ENCODE measurements at places on chromosomes 11 and 22.

DNA sequence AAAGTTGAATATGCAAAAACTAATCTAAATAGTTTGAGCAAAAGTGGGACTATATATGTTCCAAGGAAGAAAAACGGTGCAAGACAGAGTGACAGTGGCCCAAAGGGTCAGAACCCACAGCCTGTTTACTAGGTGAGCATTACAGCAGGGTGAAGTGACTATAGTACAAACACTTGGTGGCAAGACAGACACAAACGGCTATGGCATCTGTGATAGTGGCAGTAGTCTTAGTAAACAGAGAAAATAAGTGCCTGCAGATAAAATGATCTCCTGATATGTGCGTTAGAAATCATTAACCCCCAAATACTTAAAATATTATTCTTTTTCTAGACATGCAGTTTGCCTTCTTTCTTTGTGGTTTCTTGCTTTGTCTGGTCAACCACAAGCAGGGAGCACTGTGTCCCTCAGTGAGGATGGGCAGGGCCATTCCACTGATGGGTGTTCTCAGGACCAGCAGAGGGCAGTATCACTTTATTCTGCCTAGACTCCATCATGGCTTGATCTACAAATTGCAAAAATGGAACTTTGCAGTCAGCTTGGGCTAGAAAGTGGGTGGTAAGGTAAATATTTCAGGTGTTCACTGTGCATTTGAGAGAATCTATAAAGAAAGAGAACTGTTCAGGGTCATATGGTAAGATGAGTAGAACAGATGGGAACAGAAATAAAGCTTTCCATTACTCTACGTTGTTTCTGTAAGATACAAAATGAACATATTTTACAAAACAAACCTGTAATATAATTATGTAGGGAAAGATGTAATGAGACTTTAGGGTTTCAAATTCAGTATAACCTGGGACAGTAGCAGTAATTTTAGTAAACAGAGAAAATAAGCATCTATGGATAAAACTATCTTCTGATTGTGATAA is 198.2 kb downstream of the SWAP70 start:
- DNase-seq: no peak

- no peak for DNase-seq
These were observed 4.2 kb upstream of the FXYD2 start for GRCh38 chr11:117828611-117829368.

DNA sequence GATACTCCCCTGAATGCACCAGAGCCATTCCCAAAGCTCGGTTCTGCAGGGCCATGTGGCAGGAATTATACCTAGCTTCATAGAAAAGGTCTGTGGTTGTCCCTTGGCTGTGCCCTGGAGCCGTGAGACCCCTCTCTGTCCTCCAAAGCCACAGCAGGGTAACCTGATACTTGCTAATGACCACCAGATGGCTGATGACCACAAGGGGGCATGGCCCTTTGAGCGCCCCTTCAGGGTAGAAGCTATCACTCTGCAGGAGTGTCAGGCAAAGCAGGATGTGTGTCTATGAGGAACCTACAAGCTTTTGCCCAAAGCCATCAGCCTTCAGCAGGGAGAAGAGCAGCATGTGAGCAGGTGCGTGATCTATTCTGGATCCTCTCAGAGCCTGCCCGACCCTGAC is 95.3 kb downstream of the NTM start:
- DNase-seq: no peak

DNA sequence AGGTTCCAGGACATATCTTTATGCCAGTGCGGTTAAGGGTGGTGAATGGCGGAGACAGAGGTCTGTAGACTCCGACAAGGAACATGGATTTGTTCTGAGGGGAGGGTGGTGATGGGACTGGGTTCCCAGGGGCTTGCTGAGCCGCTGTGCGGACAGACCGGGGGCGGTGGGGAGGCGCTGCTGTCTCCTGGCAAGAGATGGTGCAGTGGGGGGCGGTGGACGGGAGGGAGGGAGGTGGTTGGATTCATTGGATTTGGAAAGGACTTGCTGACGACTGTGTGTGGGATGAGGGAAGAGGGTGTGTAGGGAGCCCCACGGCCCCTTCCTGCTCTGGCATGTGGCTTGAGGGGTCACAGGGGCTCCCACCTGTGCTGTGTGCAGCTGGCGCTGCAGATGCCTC is 43.2 kb downstream of the FLRT1 start:
- DNase-seq: no peak

GRCh38 chr11:112539741-112540140 is 279.1 kb upstream of the PLET1 start:
- DNase-seq: no peak

DNA sequence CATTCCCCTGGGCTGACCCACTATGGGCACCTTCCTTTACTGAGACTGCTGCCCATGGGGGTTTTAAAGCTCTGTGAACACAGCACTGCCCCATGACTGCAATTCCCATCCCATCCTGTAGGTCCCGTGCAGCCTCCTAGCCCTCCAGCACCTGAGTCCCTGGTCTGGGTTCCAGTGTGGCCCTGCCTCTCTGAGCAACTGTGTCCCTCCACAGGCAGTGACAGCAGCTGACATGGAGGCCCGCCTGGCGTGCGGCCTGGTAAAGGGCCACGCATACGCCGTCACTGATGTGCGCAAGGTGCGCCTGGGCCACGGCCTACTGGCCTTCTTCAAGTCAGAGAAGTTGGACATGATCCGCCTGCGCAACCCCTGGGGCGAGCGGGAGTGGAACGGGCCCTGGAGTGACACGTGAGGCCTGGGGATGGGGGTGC is 12.6 kb downstream of the OMP start:
- no peak for DNase-seq

GRCh38 chr11:130760515-130761125 is 155.7 kb downstream of the SNX19 start:
- DNase-seq: no peak

- no peak for DNase-seq
These were observed 19.7 kb downstream of the CTR9 start for GRCh38 chr11:10770626-10771254.

DNA sequence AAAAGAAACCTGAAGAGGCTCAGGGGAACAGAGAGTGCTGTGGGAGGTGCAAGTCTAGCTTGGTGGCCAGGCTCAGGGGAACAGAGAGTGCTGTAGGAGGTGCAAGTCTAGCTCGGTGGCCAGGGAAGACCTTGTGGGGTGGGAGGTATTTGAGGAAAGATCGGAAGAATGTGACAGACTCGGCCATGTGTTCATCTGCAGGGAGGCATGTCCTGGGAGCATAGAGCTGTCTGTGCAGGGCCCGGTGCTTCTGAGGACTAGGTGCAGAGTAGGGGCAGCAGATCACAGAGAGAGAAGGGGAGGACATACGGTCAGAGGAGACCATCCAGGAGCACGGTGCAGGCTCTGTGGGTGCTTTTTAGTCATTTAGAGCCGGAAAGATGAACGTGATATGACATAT is 10.8 kb downstream of the IFITM10 start:
- DNase-seq: no peak

GRCh38 chr11:126226334-126227084 is 14.9 kb downstream of the FAM118B start:
- DNase-seq: no peak

GRCh38 chr22:35155403-35156025 is 89.6 kb downstream of the ISX start:
- no peak for DNase-seq

DNA sequence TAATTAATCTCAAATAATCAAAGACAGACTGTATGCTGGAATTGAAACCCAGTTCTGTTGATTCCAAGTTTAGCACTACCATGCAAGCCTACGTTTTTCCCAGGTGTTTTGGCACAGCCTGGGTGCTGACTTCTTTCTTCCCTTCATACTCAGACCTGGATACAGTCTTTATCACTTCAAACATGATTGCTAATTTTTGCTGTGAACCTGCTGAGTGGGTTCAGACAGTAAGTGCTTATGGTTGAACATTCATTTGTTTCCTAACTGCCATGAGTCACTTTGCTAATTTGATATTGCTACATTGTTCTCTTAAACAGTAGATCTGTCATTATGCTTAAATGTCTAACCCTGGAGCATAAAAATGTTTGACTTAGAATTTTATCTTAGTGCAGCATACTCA is 12.2 kb downstream of the PAAF1 start:
- DNase-seq: no peak

GRCh38 chr22:43017525-43018460 is 2.8 kb upstream of the PACSIN2 start:
- no peak for DNase-seq

DNA sequence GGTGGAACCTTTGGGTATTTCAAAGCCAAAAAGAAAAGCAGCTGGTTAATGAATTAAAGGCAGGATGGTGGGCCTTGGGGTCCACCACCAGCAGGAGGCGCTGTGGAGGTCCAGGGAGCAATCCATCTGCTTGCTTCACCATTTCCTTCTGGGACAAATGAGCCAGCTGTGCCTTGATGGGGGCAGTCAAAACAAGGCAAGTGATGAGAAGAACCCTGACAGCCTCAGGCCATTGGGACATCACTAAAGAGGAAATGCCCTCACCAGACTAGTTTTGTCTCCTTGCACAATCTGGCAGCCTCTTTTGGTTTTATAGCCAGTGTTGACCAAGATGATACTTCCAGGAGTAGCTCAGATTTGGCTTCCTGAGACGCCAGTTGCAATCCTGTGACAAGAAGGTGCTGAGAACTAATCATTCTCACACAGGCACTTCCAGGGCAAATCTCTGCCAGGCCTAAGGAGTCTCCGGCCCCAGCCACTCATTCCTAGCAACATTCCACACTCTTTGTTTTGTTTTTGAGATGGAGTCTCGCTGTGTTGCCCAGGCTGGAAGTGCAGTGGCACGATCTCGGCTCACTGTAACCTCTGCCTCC is 38.2 kb upstream of the WEE1 start:
- no peak for DNase-seq

- DNase-seq: no peak
These were observed 31.5 kb downstream of the CYP2R1 start for GRCh38 chr11:14860511-14860910.

DNA sequence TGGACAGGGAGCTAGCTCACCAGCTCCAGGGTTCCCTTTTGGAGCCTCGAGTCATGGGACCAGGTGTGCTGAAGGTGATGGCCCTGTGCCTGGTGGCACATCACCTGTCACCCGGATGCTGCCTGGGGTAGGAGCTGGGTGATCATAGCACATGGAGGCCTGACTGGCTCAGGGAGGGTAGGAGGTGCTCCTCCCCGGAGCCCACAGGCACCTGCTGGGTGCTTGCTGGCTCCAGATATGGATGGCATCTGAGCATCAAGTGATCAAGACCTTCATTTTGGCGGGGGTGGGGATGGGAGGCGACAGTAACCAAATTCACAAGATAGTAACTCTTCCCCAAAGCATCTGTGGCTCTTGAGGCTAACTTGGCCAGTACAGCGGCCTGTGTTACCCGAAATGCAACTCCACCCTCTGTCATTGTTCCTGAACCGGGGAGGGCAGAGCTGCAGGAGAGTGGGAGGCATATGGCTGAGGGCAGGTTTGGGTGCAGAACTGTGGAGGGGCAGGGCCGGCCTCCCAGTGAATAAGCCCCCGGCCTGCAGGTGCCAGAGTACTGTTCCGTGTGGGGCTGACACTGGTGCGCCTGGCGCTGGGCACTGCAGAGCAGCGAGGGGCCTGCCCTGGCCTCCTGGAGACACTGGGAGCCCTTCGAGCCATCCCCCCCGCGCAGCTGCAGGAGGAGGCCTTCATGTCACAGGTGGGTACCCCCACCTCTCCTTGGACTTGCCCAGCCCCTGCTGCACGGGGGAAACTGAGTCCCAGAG is 4.7 kb downstream of the TBC1D10C start:
- DNase-seq: no peak

- no peak for DNase-seq
These were observed 35.6 kb upstream of the EIF3D start for GRCh38 chr22:36564422-36565158.

DNA sequence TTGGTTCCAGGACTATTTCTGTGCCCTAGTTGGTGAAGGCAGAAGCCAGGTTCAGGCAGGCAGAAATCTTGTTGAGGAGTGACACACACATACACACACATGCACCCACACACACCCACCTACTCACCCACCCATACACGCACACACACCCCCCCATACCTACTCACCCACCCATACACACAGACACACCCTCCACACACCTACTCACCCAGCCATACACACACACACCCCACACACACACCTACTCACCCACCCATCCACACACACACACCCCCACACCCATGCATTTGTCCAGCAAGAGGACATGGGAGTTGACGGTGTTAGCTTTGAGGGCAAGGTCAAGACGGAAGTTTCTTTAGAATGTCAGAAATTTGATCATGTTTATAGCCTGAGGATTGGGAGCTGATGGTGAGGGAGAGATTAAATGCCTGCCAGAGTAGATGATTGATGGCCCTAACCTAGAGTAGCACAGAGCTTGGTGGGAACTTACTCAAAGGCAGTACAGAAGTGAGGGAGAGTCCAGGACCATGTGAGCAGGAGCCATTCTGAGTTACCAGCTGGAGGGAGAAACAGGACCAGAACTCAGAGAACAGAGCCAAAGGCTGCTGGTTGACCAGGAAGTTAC is 68.9 kb downstream of the CYB5R2 start:
- no peak for DNase-seq

DNA sequence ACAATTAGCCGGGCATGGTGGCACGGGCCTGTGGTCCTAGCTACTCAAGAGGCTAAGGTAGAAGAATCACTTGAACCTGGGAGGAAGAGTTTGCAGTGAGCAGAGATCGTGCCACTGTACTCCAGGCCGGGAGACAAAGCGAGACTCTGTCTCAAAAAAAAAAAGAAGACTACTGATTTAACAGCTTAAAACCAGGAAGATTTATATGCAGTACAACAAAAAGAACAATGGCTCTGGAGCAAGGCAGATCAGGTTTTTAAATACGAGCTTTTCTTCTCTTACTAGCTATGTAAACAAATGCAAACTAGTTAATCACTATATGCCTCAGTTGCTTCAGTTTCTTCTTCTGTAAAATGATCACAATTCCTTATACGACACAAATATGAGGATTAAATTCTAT is 6.9 kb downstream of the FAM168A start:
- no peak for DNase-seq

- no peak for DNase-seq
These were observed 49.9 kb downstream of the RSF1 start for GRCh38 chr11:77770629-77771028.

- peak; percentile 57 for DNase-seq
These were observed 269.9 kb upstream of the SORL1-AS1 start for GRCh38 chr11:121722431-121723245.

- DNase-seq: no peak
These were observed 1.1 kb downstream of the EED start for GRCh38 chr11:86245369-86246292.

DNA sequence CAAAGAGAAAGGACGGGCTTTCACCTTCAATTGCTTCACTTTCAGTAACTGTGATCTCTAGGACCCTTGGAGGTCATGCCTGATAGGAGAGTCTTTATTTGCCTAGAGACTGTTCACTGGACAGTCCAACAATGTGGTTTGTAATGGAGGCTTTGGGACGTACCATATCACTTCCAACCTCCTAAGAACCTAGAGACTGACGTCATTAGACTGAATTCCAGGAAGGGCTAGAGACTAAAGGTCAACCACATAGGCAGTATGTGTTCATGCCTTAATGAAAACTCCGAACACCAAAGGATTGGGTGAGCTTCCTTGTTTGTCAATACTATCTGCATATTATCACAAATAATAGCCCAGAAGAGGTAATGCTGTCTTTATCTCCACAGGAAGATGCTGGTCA is 53.7 kb upstream of the CNTN5 start:
- DNase-seq: no peak

- no peak for DNase-seq
These were observed 183.1 kb downstream of the ARHGAP42 start for GRCh38 chr11:100870138-100870537.

Measured in DMS 273 treated with DMSO at 0.1 percent for 48 hours (cell line).